ENCODE measurements at places on chromosomes 5 and 9. TPM values are rescaled to one million over a fixed set of nuclear protein-coding genes. Genes with fewer than 3 reads are reported as not detected.

DNA sequence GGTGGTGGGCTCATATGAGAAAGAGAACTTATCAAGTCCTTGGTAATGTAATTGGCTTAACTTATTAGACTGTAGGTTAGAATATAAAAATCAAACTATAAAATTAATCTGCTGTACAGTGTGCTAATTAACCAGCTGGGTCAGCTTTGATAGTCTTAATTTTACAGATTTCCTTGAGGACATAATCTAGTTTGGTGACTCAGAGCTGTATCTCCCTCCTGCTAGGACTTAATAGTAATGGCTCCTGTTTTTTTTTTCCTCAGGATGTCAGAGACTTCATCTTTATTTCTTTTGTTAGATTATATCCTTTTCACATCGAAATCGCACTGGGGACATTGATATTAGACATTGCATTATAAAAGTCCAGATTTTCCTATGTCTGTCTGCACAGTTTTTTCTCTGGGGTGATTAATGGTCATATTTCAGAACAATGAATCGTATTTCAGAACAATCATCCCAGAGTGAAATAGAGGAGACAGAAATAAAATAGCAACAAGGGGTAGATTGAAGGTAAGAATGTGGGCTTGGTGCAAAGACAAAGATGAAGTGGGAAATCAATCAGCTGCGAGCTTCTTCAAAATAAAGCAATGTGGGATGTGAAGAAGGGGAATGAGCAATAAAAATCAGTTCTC, 346.4 kb upstream of the RIOK2 start:
- no peak for DNase-seq

GRCh38 chr5:68441309-68442073, 225.9 kb downstream of the PIK3R1 start:
- DNase-seq: no peak

DNA sequence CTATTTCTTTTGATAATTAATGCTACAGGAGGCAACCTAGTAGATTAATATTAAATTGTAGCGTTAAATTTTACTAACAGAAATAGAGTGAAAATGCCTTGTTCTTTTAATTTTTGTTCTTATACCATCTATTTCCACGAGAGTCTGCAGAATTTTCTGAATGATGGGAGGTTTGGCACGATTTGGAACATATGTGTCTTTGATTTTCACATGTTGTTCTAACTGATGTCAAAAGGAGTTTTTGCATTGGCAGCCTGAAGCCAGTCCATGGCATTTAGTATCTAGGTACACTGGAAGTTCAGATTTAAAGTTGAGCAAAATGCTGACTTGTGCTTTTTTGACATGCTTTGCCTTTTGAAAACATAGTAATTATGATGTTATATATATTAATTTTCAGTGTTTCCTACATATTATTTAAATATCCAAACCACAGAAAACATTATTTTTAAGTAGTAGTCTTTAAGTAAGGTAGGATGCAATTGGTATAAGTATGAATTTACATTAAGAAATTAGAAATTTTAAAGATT, 103.0 kb downstream of the PBX3 start:
- DNase-seq: no peak

GRCh38 chr5:170427672-170428236, 38.6 kb upstream of the KCNMB1 start:
- DNase-seq: peak; percentile 69

GRCh38 chr9:18127499-18127875, 346.5 kb upstream of the ADAMTSL1 start:
- no peak for DNase-seq

PTBP3 gene
- 12.7 TPM for total RNA-seq

- no peak for DNase-seq
These were observed 240.5 kb upstream of the CHD1 start for GRCh38 chr5:99169309-99169708.

ARHGEF37 gene
- 22.8 TPM for total RNA-seq

DNA sequence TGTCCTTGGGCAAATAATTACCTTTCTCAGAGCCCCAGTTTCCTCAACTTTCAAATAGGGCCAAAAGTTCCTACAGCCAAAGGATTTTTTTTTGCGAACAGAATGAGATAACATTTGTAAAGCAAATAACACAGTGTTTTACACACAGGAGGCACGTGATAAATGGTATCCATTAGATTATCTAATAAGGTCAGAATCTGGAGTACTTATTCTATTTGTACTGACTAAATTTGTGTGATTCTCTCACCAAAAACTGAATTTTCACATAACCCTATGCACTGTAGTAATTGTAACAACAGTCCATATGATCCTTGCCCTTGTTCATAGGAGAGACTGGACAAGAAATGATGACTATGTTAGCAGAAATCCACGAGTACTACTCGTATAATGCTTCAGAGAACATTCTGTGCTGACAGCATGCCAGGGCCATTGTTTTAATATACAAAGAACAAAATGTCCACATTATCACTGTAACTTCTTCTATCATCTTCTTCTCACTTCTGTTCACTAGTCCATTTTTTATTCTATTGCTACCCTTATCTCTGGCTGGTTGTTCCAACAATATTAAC, 13.9 kb upstream of the FEM1C start:
- DNase-seq: no peak

GRCh38 chr5:158770506-158770905, 329.2 kb downstream of the EBF1 start:
- no peak for DNase-seq

DNA sequence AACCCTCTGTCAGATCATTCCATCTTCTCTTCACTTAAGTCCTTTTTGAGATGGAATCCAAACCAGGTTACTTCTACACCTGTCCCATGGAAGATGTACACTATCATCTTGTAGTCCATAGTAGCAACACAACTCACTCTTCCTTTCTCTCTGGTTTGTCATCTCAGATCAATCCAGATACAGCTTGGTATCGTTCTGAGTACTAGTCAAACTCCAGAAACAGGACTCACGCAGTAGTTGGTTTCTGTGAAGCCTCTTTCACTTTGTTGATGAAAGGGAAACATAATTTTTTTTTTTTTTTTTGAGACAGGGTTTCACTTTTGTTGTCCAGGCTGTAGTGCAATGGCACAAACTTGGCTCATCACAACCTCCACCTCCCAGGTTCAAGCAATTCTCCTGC, 484.0 kb downstream of the PRDM9 start:
- no peak for DNase-seq

- DNase-seq: no peak
These were observed 1073.5 kb downstream of the MAT2B start for GRCh38 chr5:164578911-164579310.

- DNase-seq: no peak
These were observed 257.5 kb upstream of the PANK3 start for GRCh38 chr5:168836603-168837231.

IFNK gene
- not detected for total RNA-seq

All from left ventricle myocardium inferior (tissue), 1 donor.